ENCODE measurements at places on chromosomes 16 and 17.

DNA sequence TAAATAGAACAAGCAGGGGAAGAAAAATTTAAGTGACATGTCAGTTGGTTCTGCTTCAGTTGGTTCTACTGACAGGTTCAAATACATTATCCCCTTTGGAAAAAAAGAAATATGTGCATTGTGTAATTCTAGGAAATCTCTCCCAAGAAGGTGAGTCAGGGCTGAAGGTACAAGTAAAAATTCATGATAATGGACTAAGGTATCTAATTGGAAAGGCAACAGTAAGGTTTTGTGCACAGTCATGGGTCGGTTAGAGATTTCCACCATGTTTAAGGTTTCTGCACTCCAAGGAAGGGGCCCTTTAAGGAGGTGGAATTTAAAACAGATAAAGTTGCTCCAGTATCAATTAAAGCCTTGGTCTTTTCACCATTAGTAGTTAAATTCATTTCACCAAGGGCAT, 17.9 kb upstream of the B4GALNT2 start:
- DNase-seq, result no peak

DNA sequence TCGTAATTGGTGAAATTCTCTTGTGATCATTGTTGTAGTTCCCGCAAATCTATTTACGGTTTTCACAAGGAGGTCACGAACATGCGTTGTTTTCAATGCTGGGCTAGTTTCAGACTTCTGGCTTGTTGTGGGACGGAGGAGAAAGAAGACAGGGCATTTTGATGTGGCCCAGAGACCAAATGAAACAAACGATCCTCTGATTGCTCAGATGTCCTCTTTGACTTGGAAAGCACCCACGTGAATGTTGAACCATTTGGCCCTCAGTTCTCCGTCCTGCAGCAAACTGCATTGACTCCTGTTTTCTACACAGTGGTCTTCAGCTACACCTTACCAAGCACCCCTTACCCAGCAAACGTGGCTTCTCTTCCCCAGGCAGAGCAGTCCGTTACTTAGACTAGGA, 391.0 kb downstream of the WWOX start:
- no peak for DNase-seq

DNA sequence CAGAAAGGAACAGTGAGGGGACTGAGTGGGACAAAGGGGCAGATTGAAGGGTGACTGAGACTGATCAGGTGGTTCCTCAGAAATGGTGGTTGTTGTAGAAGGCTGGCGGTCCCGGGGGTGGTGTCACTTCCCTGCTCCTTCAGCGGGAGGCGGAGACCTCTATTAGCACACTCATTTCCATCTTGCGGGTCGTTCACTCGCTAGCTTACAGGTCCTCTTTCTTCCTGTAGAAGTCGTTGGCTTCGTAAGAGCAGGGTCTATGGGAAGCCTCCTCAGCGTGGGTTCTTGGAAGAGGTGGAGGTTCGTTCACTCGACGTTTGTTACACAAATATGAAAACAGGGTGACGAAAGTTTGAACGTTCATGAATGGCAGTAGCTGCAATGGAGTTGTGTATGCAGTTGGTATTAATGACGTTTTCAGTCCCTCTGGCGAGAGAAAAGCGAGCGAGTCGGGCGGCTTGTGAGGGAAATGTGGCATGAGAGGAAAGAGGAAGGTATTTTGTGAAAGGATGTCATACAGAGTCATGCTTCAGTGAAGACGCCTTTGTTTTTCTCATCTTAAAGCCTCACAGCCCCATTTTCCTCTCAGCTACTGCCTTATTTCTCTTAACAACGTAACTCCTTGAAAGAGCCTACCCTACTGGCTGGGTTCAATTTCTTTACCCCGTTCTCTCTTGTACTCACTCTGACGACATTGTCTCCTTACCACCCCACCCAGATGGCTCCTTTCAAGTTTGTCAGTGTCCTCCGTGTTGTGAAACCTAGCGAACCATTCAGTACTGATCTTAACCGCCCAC, 667 bp downstream of the EFCAB13 start:
- DNase-seq, result peak; percentile 69

GRCh38 chr16:73046202-73046848, 1.6 kb downstream of the ZFHX3 start:
- peak; percentile 39 for DNase-seq

DNA sequence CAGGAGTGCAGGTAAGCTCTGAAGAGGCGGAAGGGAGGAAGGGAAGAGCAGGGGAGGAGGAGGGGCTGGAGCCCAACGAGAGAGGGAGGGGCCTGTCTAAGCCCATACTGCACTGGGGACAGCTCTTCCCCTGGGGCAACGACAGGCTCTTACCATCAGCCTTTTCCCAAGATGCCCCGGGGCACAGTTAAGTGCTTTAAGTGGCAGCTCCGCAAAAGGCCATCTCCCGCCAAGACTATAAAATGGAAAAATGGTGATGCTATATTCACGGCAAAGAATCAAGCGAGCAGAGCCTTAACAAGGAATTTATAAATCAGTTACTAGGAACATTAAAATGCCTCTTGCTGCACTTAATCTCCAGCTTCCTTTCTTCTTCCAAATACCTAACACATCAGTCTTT, 110.2 kb upstream of the NLRP1 start:
- DNase-seq, result peak; percentile 92

- no peak for DNase-seq
Measured at GRCh38 chr17:14781123-14781522, 480.2 kb downstream of the HS3ST3B1 start.

- no peak for DNase-seq
Measured at GRCh38 chr16:26648851-26649250, 417.9 kb upstream of the C16orf82 start.

DNA sequence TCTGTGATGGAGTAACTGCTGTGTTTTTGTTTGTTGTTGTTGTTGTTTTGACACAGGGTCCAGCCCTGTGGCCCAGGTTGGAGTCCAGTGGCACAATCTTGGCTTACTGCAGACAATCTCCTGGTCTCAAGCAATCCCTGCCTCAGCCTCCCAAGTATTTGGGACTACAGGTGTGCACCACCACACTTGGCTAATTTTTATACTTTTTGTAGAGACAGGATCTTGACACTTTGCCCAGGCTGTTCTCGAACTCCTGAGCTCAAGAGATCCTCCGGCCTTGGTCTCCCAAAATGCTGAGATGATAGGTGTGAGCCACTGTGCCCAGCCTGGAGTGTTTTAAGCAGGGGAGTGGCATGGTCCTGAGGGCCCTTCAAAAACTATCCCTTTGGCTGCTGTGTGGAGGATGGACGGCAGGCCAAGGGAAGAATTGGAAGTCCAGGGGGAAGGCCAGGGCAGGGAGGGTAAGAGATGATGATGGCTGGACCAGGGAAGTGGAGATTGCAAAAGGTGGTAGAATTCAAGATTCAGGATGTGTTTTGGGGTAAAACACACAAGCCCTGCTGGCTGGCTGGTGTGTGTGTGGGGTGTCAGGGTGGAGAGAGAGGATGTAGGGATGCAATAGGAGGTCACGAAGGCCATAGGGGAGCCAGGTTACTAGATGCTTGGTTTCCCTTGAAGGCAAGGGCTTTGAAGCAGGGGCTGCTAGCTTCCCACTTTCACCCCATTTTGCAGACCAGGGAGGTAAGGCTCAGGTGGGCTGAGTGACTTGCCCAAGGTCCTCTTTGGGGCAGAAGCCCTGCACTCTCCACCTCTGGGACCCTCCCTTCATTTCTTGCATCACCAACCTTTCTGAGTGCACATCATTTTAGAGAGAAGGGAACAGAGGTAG, 18.8 kb upstream of the PLLP start:
- no peak for DNase-seq

DNA sequence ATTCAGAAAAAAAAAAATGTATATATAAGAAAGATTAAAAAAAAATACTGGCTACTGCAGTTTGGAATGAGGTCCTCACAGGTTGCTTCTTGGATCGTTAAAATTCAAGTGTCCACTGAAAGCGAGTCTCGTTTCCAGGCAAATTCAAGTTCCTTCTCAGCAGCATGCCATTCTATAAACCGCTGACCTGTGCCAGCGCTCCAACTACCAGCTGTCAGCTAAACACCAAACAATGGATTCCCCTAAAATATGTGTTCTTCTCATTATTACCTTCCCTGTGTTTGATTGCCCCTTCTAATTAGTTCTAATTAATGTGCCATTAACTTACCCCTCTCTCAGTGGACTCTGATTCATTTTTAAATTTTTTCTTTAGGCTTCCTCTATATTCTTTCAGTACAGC, 92.4 kb downstream of the DNAH9 start:
- DNase-seq, result no peak

DNA sequence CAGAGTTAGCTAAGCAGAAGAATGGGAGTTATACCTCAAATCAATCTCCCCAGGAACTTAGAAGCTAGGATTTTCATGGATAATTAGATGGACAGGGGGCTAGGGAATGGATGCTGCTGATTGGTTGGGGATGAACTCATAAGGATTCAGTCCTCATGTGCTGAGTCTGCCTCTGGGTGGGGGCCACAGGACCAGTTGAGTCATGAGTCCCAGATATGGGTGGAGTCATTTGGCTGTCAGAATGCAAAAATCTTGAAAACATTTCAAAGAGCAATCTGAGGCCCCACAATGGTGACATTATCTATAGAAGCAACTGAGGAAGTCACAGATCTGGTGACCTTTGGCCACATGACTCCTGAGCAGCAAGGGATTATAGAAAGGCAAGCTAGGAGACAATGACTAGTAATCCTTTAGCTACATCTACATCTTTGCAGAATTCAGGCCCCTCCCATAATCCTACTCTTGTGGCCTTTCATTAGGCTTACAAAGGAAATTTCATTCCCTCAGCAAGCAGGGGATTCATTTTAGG, 82.6 kb upstream of the CCL2 start:
- DNase-seq, result no peak

DNA sequence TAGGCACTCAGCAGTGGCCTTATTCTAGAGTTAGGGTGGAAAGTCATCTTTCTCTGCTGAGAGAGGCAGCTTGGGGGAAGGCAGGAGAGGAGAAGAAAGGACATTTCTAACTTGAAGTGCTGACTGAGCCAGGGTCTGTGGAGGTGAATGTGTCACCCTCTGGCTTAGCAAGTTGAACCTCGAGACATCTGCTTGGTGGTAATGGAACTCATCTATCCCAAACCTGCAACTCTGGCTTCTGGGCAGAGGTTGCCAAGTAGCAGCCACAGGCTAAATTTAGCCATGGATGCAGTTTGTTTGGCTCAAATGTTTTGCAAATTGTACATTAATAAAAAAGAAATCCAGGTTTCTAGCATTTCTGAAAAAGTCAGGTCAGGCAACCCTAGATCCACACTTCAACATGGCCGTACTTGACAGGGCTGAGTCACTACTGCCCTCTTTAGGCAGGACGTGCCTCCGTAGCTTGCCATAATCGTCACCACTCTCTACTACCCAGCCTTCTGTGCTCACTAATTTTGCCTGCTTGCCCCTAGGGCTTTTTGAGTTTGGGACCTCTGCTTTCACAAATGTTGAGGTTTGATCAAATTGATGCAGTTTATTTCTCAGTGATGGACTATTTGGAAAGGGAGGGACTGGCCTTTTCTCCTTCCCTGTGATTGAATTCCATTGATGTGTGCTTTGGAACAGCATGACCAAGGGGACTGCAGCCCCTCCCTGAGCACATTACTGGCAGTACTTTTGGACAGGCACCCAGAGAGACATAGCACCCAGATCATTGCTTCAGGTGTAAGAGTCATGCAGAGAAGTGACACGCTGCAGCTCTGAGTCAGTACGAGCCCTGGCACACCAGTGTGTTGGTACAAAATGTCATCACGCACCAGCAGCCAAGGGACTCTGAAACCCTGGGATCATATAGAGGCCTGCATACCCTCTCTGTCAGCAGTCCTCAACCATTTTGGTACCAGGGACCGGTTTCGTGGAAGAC, 5.2 kb downstream of the CDH13 start:
- DNase-seq, result peak; percentile 73

DNA sequence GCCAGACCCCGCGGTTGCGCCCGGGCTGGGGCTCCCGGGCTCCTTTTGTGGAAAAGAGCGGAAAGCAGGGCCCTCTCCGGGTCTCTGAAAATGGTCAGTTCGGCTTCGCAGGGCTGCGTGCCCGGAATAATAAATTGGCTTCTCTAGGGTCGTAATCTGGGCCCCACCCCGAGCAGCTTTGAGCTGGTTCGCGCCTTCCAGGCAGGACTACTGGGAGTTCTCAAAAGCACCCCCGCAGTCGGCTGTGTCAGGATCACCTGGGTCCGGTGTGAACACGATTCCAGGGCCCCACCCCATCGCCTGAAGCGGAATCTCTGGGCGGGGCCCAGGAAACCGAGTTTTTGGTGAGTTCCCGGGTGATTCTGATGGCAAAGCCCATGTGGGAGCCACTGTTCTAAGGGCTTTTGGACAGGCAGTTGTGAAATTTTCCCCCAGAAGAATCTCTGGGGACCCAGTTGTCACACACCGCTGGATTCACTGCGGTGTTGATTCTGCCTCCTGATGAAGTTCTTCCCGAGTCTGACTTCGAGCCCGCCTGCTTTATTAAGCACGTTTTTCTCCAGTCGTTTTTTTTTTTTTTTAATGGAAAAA, 77.0 kb downstream of the MRC2 start:
- DNase-seq, result peak; percentile 70

DNA sequence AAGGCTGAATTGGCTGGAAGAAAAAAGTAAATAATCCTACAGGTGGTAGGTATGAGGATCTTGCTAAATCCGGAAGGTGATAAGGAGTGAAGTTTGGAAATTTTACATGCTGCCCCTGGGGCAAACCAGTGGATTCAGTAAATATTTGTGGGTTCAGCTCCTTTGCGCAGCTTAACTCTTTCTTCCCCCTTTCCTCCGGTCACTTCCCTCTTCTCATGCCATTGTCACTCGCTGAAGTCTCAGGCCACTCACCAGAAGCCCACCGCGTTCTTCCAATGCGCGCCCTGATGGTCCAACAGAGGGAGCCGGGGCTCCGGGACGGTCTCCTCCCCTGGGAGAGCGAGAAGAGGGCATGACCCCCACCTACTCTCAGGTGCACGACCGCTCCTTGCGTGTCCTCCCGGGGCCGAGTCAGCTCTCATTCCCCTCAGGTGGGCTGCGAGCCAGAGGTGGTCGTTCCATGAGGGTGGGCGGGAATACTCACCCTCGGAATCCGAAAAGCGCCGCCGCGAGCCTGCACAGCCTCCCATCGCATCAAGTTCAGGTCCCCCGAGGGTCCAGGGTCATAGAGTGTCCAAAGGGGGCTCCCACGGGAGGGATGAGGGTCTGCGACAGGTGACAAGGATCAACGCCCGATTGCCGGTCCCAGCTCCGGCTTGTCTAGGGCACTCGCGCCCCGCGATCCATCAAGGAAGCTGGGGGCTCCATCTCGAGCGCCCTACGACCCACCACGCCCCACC, 474 bp downstream of the CLN3 start:
- DNase-seq, result peak; percentile 42

- DNase-seq, result no peak
Measured at GRCh38 chr16:4891886-4892216, 44.6 kb downstream of the UBN1 start.

GRCh38 chr16:50744881-50745280, 3.0 kb downstream of the CYLD start:
- no peak for DNase-seq
